Diencephalon (tissue), 1 donor: ENCODE measurements at places on chromosomes 11 and 22. TPM values are rescaled to one million over a fixed set of nuclear protein-coding genes. Genes with fewer than 3 reads are reported as not detected.

The CHST1 gene
- total RNA-seq: 37.8 TPM

The SLC17A6 gene
- total RNA-seq: 134 TPM

The GRIA4 gene
- total RNA-seq: 143 TPM

The CSNK1E gene
- 154 TPM for total RNA-seq

The CRY2 gene
- total RNA-seq: 46.8 TPM

The OR2D2 gene
- total RNA-seq: 1.4 TPM
